SW 1271 (cell line): ENCODE measurements at places on chromosomes 16 and 17.

DNA sequence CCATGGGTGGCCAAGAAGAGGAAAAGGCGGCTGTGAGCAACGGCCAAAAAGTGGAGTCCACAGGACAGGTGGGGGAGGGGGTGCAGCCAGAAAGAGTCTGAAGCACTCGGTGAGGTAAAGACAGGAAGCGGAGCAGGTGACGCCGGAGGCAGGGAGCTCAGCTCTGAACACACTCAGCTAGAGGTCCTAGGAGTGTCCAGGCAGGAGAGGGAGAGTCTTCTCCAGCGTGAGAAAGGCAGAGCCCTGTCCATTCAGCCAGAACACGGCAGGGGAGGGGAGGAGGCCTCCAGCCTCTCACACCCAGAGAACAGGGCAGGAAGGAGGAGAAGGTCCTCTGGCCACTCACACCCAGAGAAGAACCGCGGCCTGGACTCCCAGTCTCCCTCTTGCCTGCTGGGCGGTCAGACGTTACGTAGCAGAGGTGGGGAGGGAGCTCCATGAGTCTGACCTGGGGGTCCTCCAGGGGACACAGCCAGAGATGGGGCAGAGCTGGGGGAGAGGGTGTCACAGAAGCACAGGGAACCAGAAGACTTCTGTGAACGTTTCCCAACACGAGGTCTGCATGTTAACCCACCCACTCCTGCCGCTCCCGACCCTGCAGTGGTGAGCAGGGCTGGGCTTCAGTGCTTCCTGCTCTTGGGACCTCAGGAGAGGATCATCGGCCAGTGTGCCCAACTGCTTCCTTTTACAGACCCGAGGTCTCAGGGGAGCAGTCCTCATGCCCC lies 89.2 kb downstream of the ABR start:
- no peak for DNase-seq

DNA sequence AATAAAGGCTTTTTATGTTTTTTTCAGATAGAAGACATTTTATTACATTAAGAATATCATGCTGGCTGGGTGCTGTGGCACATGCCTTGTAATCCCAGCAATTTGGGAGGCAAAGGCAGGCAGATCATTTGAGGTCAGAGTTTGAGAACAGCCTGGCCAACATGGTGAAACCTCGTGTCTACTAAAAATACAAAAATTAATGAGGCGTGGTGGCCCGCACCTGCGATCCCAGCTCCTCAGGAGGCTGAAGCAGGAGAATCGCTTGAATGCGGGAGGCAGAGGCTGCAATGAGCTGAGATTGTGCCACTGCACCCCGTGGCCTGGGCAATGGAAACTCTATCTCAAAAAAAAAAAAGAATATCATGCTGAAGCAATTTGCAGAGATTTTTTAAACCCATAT lies 29.1 kb upstream of the HAPSTR1 start:
- no peak for DNase-seq

DNA sequence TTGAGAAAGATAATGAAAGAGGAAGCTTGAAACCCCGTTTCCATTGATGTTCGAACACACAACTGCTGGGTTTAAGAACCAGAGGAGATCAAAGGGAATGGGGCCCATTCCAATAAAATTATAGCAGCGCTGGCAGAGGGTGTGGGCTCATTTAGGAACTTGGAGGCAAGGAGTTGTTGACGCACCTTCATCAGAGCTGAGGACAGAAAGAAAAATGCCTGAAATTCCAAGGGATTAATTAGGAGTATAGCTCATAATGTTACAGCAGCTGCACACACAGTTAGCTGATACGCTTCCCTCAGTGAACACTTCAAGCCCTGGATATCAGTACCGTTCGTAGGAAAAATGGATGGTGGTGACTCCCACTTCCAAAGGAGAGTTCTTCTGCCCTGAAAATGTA lies 127.2 kb downstream of the AXIN2 start:
- no peak for DNase-seq

DNA sequence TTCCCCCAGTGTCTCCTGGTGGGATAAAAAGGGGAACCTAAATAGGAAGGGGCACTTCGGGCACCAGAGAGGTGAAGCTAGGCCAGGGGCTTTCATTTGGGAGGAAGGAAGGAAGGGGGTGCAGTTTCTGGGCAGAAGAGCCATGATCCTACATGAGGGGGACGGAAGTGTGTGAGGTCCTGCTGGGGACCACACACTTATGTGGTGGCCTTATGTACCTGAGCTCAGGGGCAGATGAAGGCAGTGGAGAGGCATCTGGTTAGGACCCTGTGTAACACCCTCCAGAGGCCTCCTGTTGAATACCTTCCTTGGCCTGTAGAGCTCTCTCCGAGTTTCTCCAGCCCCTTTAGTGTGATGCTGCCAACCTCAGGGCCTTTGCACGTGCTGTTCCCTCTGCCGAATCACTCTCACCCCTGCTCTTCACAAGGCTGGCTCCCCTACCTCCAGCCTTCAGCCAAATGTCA lies 21.2 kb downstream of the IGFBP4 start:
- no peak for DNase-seq

DNA sequence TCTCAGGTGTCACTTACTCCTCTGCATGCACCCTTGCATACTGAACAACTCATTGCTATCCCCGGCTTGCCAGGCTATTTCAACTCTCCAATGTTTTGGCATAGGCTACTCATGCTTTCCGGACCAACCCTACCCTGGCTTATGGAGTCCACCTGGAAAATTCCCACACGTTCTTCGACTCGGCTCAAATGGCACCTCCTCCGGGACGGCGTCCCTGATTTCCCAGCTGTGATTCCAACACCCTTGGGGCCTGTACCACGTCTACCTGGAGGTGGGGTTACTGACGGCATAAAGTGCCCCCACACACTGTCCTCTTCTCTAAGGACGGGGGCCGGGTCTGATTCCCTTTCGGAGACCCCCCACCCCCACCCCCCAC lies 498 bp downstream of the SMYD4 start:
- no peak for DNase-seq

- DNase-seq = no peak
Measured at GRCh38 chr17:71975331-71975801, 145.5 kb upstream of the SOX9 start.

DNA sequence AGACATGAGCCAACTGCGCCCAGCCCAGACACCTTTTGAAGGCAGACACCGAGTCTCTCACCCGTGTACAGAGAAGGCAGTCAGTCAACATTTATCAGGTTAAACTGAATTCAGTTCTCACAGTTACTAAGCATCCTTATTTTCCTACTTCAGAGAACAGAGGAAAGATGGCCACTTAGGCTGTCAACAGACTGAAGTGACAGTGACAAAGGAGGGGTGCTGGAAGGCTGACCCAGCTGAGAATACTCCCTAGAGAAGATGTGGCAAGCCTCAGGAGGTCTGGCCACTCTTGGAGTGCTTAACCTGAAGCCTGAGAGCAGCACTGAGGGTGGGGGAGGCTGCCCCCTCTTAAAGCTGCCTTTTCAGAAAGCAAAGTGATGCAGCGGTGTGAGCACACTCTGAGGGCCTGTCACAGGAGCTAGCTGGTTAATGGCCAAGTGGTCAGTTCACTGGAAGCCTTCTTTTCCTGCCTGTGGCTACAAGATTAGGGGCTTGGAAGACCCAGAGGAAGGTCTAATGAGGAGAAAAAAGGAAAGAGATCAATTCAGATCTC lies 51.0 kb upstream of the SREBF1 start:
- no peak for DNase-seq

DNA sequence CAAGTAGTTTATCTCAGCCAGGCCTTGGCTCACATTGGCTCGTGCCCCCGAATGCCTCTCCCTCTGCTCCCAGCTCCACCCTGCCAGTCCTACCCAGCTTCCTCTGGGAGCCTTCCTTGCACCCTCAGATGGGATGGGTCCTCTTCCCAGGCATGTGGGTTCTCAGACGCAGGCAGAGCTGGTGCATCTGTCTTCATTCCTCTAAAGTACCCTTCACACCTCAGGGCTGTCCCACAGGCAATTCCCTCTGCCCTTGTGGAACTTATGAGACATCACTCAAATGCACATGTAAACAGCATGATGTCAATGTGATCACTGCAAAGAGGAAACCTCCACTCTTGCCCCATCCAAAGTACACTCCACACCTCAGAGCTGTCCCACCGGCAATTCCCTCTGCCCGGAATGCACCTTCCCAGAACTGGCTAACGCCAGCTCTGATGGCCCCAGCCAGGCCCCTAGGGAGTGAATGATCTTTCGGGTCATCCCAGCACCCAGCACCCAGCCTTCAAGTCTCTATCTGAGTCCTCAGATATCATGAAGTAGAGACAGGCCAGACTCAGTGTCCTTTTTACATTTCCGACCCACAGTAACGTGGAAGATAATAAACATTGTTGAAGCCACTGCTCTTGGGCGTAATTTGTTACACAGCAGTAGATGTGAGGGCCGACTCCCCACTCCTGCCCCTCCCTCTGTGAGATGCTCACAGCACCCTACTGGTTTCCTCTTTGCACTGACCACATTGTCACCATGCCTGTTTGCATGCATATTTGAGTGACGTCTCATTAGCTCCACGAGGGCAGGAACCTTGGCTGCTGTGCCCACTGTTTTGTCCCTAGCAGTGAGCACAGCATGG lies 85.4 kb downstream of the N4BP1 start:
- no peak for DNase-seq

GRCh38 chr16:13999895-14000425 lies 71.2 kb upstream of the MRTFB start:
- DNase-seq = no peak

DNA sequence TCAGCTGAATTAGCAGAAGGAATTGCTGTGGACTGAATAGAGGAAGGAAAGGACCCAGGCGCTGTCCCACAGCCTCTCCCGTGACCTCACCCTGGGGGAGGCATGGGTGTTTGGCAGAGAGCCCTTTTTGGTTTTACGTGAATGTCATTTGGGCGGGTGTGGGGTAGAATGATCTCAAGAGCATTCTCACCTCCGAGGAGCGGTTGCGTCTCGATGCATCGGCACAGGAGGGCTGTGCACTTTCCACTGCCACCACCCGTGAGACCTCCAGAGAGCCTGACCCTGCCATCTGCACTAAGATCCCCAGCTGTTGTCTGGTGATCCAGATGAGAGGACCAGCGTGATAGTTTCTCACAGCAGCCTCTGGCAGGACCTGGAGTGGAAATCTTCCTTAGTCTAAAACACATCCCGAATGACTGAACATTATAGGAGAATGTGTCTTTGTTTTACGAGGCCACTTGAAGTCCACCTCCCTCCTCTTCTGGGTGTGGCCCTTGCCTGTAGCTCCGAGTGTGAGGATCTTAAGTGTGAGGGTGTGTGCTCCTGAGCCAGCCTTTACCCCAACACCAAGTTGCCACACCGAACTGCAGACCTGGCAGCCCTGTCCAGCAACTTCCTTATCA lies 29.3 kb downstream of the FOXK2 start:
- DNase-seq = no peak

- no peak for DNase-seq
Measured at GRCh38 chr16:55588799-55589198, 22.3 kb downstream of the CAPNS2 start.

GRCh38 chr16:47978491-47979163 lies 177.2 kb downstream of the ABCC12 start:
- DNase-seq = no peak

DNA sequence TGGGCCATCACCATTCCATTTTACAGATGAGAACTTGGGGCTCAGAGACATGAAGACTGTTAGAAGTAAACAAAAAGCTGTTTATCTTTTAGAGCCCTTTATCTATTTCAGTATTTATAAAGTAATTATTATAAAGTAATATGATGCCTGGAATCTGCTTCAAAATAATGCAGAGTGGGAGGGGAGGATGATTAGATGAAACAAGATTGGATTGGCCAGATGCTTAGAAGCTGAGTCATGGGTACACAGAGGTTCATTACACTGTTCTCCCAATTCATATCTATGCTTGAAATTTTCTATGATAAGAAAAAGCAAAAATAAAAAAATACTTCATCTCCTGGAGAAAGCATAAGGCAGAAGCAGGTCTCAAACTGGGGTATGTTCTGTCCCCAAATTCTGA lies 29.4 kb downstream of the TOM1L2 start:
- no peak for DNase-seq

- DNase-seq = no peak
Measured at GRCh38 chr17:3808701-3809100, 7.7 kb upstream of the ITGAE start.

DNA sequence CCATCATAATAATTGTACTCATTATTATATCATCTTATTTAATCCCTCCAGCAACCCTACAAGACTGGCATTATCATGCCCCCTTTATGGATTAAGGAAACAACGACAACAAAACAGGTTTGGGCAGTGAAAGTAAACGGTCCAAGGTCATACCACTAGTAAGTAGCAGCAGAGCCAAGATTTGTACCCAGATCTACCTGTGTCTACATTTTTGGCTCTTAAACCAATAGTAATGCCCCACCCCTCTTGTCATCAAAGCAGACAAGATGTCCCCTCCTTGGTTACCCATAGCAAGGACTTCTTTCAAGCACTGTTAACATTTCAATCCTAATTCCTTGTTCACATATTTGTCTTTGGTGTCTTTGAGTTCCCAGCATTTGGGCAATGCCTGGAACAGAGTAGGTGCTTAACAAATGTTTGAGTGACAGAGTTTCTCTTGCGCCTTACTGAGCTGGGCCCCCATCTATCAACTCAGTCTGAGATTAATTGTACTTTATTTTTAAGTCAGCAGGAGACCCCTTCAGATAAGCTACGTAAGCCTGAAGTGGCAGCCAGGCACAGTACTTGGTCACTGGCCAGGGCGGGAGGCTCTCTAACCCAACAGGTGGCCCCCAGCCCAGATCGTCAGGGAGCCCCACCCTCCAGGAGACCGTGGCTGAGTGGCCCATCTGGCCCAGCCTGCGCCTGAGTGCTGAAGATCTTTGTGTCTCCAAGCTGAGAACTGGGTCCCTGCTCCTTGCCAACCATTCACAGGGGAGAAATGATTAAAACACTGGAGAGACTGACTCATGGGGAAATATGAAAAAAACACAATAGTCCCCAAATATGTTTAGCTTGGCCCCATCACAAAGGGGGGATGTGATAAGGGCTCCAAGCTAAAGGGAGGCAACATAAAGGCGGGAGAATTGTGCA lies 75.8 kb downstream of the AXIN2 start:
- DNase-seq = no peak

- no peak for DNase-seq
Measured at GRCh38 chr16:69083306-69083941, 22.0 kb upstream of the HAS3 start.

GRCh38 chr16:53087101-53087500 lies 32.3 kb downstream of the CHD9 start:
- DNase-seq = no peak

- DNase-seq = no peak
Measured at GRCh38 chr17:58976541-58976940, 130.1 kb downstream of the TRIM37 start.
